ENCODE measurements at places on chromosomes 12 and 14.

DNA sequence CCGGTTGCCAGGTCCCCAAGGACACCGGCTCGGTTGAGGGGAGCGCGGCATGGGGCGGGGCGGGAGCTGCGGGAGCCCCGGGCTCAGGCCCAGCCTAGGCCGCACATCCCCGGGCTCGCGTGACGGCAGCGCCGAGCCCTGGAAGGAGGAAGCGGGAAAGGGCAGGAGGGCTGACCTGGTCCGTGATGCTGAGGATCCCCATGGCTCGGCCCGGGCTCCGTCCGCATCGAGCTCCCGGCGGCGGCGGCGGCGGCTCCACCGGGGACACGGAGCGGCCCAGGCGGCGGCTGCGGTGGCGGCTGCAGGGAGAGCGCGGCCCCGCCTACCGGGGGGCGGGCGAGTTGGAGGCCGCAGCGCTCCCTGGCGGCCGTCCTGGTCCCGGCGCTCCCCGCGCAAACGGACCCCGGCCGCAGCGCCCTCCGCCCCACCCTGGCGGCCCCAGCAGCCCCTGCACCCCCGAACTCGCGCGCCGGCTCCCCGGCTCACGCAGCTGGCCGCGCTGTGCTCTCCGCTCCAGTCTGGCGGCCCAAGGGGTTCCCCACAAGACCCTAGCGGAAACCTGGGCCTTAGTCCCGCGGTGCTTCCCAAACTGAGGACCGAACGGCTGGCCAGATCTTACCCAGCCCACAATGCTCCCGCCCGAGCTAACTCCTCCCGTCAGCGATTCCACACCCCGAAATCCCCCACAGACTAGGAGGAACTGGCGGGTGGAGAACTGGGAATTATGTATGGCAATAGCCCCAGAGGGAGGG, at the start of gene ANKRD52:
TSS of gene ANKRD52 (minus strand) at position 317 of the 752 bp plus-strand sequence. CDS start at position 202, 115 bp downstream.
- DNase-seq: peak; percentile 72

GRCh38 chr14:23468704-23469126, 788 bp upstream of the NGDN start:
- no peak for DNase-seq

- DNase-seq: no peak
These were observed 45.0 kb downstream of the LRTM2 start for GRCh38 chr12:1865284-1865866.

DNA sequence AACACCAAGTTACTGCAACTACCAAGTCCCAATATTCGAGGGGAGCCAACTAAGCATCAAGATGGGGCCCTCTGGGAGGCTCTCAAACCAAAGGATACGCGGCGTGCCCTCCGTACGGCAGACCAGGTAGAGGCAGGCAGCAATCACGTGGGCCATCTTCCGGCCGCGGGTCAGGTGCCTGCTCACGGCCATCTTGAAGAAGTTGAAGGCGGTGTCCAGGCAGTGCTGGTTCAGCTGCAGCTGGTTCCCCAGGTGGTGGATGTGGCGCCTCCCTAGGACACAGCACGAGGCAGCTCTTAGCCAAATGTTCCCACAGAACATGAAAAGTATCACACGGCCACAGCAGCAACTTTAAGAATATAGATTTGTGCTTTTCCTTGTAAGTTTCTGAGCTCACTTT, 24.3 kb downstream of the BTBD6 start:
- no peak for DNase-seq

DNA sequence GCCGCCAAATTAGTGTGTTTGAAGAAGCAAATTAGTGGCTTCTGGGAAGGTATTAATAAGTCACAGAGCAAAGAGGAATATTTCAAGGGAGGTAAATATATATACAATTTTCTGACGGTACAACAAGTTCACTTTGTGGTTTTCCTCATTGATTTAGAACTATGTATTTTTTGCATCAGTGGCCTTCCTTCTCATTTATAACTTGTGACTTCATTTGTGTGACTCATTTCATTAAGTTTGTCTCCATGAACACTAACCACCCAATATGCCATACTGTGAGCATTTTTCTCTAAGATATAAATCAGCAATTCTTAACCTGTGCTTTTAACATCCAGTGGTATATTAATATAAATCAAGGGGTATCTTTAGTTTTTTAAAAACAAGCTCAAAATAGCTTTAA, 29.3 kb upstream of the ARHGAP5 start:
- DNase-seq: peak; percentile 24

DNA sequence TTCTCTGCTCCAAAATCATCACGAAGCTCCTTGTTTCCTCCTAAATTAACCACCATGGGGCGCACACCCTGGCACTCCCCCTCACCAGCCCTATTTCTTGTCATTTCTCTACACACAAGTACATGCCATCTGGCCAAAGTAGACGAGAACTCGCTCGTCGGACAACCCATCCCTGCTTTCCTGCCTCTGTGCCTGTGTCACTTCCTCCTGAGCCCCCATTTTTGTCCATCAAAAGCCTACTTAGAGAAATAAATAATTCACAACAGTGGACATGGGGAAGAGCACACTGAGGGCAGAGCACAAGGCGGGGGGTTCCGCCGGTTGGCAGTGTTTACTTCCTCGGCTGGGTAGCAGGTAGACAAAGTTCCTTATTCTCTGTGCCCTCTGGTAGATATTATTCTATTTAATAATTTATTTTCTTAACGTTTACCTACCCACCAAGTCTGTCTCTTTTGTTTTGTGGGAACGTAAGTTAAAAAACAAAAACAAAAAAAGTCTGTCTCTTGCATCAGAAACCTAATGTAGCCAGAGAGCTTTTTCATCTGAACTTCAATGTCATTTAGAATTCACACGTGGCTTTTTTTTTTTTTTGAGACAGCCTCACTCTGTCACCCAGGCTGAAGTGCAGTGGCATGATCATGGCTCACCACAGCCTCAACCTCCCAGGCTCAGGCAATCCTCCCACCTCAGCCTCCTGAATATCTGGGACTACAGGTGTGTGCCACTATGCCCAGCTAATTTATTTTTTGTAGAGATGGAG, 6.0 kb downstream of the VPS37B start:
- no peak for DNase-seq

GRCh38 chr12:55188974-55189556, 31.8 kb upstream of the OR10A7 start:
- DNase-seq: peak; percentile 80

GRCh38 chr12:125371033-125371432, 305.8 kb downstream of the AACS start:
- no peak for DNase-seq

DNA sequence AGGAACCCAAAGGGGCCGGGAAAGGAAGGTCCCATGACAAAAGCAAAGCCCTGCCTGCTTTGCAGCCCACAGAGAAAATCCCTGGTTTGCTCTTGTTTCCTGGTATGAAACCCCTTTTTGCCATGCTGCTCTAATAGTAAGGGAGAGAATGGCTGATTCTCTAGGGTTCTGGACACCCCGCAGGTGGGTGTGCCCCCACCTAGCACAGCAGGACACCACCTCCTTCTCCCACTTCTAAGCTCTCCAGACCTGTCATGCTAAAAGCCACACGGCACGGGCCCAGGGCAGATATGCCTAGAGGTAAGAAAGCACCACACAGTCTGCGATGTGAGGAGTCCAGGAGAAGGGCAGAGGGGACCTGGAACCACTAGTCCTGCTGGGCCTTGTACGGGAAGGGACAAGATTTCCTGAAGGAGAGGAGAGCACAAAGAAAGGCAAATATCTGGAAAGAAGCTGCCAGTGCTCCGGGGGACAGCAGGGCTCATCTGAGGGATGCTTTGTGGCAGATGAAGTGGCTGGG, 113.3 kb downstream of the BCL11B start:
- no peak for DNase-seq

DNA sequence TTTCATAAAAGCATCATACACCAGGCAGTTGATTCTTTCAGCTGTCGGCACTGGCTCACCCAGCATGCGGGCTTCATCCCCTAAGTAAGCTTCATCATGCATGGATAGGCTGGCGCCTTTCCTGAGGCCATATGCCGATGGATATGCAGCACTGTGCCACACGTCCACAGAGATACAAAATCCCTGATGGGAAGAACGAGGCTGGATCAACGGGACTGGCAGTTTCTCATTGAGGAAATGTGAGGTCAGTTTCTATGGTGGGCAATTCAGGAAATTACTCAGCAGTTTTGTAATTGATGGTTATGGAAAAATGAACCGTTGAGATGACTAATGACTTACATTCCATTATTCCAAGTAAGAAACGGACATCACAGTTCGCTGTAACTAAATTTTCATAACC, 453.8 kb downstream of the TMEM121 start:
- DNase-seq: peak; percentile 4

GRCh38 chr14:91235841-91236240, 8.7 kb downstream of the GPR68 start:
- DNase-seq: no peak

- DNase-seq: no peak
These were observed 22.2 kb downstream of the FCF1 start for GRCh38 chr14:74735125-74735524.

DNA sequence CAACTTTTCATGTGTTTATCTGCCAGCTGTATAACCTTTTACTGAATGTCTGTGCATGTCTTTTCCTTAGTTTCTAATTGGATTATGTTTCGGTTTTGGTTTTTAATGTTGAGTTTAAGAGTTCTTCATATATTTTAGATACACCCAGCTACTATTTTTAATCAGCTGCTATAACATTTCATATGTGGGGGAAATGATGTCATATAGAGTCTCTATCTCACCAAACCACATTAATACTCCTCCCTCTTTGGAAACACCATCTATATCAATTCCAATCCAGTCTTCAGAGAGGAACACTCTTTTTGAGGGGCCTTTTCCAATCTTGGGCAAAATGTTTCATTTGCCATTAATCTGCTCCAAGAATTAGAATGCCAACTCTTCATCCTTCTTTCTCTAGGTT, 28.5 kb upstream of the GCH1 start:
- DNase-seq: no peak

DNA sequence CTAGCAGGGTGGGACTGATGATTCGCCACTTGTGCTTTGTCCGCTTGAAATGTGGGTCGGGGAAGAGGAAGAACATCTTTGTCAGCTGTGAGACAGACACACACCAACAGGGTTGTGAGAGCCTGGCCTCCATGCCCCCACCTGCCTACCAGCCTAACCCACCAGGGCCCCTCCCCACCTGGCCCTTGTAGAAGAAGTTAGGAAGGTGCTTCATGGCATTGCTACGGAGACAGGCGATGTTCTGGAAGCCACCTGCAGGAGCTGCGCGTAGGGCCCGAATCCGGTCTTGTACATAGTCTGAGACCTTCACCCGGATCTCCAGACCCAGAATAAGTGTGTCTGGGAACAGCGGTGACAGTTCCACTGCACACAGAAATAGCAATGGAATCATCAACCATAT, 2.3 kb downstream of the METTL1 start:
- DNase-seq: no peak

GRCh38 chr14:29166507-29166906, 399.9 kb downstream of the FOXG1 start:
- DNase-seq: no peak

GRCh38 chr12:124953689-124954405, 35.1 kb downstream of the DHX37 start:
- DNase-seq: no peak

GRCh38 chr12:60693019-60693626, 1097.3 kb downstream of the SLC16A7 start:
- peak; percentile 2 for DNase-seq

GRCh38 chr12:51994959-51995358, 11.8 kb upstream of the TAMALIN start:
- no peak for DNase-seq

DNA sequence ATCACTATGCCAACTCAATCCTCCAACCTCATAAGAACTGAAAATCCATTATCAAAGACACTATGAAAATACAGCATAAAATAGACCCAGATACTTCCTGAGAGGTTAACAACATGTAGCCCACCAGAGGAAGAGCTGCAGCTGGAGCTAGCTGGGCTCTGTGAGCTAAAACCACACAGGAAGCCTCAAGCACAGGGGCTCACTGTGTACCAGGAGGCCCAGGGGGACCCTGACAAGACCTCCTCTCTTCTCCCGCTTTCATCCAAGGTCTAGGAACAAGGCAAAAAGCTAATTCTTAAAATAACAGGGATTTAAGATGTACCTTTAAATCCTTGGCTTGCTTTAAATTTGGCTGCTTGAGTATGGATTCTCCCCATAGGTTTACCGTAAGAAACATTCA, 53.6 kb downstream of the EIF2S3B start:
- DNase-seq: no peak

DNA sequence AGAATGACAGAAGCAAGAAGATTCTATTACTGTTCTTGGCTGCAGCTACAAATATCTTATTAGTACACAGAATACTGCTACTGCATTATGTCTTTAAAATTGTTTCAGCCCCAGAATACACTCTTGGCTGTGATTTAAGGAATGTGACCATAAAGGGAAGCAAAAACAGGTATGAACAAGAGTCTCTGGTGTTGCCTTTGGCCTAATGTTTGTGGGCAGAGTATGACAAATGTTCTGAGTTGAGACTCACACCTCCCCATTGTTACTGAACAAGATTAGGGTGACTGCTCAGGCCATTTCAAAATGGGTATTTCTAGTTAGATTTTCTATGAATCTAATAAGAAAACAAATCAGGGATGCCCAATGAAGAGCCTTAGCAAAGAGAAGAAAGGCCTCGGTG, 28.5 kb downstream of the TTC6 start:
- no peak for DNase-seq

- no peak for DNase-seq
These were observed 35.8 kb downstream of the GRIN2B start for GRCh38 chr12:13945641-13946040.

Data from fibroblast of mammary gland (primary cell).